ENCODE measurements at places on chromosomes 2 and 18. TPM values are rescaled to one million over a fixed set of nuclear protein-coding genes. Genes with fewer than 3 reads are reported as not detected.
A peak's percentile ranks its signal among the peaks of the same experiment; 100 is the strongest.

CRYGC gene
- total RNA-seq: not detected

SLC5A7 gene
- total RNA-seq: 2.3 TPM

GPR39 gene
- total RNA-seq: 0.69 TPM

MYOM1 gene
- total RNA-seq: 32.8 TPM

DSG1 gene
- 0.31 TPM for total RNA-seq

DES gene
- 17,655 TPM for total RNA-seq

LDLRAD4 gene
- total RNA-seq: 48.5 TPM

ADD2 gene
- total RNA-seq: 2.8 TPM

CLEC4F gene
- total RNA-seq: 1.1 TPM

ZNF804A gene
- total RNA-seq: under 0.01 TPM

GRCh38 chr2:10918661-10919409 lies 7.1 kb downstream of the KCNF1 start:
- ATAC-seq: no peak

DNA sequence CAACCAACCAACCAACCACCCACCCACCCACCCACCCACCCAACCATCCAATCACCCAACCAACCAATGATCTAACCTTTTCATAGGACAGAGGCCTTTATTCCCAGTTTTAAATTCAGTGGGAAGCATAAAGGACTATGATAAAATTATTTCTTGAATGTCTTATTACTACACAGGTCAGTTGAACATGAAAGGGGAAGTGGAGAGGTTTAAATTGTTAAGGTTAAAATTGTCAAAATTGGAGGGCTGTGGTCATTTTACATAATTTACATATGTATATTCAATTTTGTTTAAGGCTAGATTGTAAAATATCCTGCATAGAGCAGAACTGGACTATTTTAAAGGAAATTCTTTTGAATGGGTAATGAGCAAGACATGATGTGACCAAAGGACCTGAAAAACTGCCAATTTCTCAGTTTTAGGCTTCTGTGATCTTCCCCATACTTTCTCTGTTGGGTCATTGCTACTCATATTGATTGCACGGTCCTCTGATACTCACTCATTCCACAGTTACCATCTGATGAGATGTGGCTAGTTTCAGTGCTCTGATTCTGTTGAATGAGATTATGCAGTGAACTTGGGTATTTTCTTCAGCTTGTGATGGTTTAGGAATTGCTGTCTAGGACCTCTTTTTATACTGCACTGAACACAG lies 127.4 kb downstream of the PLCL1 start:
- no peak for ATAC-seq

- ATAC-seq: no peak
These were observed 120.4 kb downstream of the PDCL3 start for GRCh38 chr2:100683231-100683630.

DNA sequence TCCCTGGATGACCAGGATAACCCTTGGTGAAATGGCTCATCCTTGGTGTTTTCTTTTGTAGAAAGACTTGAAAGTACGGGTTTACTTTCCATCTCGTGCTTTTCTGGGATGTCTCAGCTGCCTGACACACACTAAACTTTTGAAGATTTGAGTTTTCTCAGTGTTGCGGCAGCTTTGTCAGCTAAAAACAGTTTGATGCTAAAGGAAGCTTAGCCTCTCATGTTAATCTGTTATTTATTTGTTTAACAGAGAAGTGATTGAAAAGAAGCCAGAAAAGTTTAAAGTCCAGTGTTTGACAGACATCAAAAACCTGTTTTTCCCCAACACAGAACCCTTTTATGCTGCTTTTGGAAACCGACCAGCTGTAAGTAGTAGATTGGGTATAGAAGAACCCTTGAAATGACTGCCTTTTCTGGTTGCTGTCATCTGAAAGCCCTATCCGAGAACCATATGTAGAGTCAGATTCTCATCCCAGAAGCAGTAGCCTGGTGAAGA lies 72.8 kb downstream of the LPIN1 start:
- no peak for ATAC-seq

- peak; percentile 54 for ATAC-seq
These were observed 108.5 kb upstream of the THOC1 start for GRCh38 chr18:376311-376710.

GRCh38 chr2:237701033-237701858 lies 73.9 kb downstream of the LRRFIP1 start:
- no peak for ATAC-seq

GRCh38 chr18:49400398-49401072 lies 59.9 kb downstream of the DYM start:
- ATAC-seq: no peak

GRCh38 chr2:4101936-4102335 lies 398.6 kb downstream of the DCDC2C start:
- no peak for ATAC-seq

GRCh38 chr18:7338846-7339245 lies 108.0 kb downstream of the LRRC30 start:
- ATAC-seq: no peak

GRCh38 chr2:241190291-241190981 lies 2.0 kb downstream of the ANO7 start:
- no peak for ATAC-seq

GRCh38 chr18:23671564-23671963 lies 8.9 kb upstream of the ANKRD29 start:
- no peak for ATAC-seq

- no peak for ATAC-seq
These were observed 35.4 kb upstream of the MYO3B start for GRCh38 chr2:170142502-170142901.

- ATAC-seq: no peak
These were observed 164.7 kb downstream of the SH3RF3 start for GRCh38 chr2:109293663-109294062.

- no peak for ATAC-seq
These were observed 59.1 kb upstream of the MCFD2 start for GRCh38 chr2:46974659-46975058.

- no peak for ATAC-seq
These were observed 731.4 kb upstream of the HS6ST1 start for GRCh38 chr2:129050101-129050500.
